Activated CD8-positive, alpha-beta memory T cell treated with anti-CD3 and anti-CD28 coated beads, Interleukin-2, amount 50 U/mL, for 48 hours (primary cell): ENCODE measurements at places on chromosomes 11 and 22.
A peak's percentile ranks its signal among the peaks of the same experiment; 100 is the strongest.

GRCh38 chr22:40919446-40919845 lies 31.7 kb upstream of the RBX1 start:
- DNase-seq, result no peak

- no peak for DNase-seq
Measured at GRCh38 chr22:29633514-29634312, 30.3 kb downstream of the NF2 start.

- DNase-seq, result no peak
Measured at GRCh38 chr11:32108576-32108975, 17.7 kb downstream of the RCN1 start.

DNA sequence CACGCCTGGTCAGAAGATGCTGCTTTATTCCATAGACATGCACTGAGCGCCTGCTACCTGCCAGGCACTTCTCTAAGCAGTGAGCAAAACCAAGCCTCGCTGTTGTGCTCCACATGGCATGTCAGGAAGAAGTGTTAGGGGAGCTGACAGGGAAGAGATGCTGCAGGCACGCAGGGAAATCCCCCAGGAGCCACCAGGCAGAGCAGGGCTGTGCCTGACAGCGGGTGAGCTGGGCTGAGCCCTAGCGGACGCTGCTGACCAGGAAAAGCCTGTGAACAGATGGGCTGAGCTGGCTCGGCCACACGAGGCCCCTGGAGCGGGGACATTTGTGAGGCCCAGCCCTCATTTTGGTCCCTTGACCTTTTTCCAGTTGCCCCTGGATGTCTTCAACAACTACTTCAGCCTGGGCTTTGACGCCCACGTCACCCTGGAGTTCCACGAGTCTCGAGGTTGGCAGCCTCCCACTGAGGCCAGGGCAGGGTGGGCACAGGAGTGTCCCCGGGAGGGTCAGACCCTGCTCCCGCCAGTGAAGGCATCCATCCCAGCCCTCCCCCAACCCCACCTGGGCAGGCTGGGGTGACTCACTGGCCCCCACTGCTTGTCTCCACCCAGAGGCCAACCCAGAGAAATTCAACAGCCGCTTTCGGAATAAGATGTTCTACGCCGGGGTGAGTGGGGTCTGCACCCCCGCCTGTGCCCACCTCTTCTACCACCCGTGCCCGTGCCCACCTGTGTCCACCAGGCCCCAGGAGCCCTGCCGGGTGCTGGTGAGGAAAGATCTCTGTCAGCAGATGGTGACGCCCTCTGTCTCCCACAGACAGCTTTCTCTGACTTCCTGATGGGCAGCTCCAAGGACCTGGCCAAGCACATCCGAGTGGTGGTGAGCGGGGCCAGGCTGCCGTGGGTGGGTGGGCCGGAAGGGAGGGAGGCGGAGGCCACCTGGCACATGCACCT lies 7.4 kb upstream of the MDK start:
- no peak for DNase-seq

GRCh38 chr22:24230911-24231656 lies 13.8 kb downstream of the GGT5 start:
- peak; percentile 89 for DNase-seq

GRCh38 chr11:2314136-2314524 lies 12.3 kb downstream of the TSPAN32 start:
- DNase-seq, result peak; percentile 46

DNA sequence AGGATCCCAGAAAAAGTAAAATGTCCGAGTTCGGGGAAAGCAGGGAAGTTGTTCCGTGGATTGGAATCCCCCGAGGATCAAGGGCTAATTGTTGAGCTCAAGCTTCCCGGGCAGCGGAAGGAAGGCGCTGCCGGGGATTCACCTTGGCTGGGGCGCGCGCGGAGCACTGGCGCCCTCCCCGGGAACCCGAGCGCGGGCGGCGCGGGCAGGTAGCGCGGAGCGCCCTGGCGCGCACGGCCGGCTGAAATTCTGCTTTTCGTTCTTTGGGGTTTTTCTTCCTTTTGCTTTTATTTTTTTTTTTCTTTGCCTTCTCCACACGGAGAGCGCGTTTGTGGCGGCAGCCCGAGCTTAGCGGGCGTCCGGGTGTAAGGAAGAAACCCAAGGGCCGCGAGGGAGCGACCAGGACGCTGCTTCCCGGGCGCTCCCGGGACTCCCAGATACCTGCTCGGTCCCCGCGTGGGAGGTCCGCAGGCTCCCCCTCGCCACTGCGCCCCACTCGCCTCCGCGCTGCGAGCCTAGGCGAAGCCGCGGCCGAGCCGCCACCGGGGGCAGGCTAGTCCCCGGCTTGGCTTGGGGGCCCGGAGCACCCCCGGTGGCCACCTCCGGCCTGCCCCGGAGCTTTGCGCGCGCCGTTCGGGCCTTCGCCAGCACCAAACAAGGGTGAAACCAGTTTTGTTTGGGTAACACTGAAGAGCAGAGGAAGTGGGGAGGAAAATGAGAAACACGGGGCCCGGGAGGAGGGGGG lies 4.8 kb upstream of the IGF2 start:
- no peak for DNase-seq

GRCh38 chr22:25774575-25775026 lies 32.6 kb downstream of the MYO18B start:
- no peak for DNase-seq

DNA sequence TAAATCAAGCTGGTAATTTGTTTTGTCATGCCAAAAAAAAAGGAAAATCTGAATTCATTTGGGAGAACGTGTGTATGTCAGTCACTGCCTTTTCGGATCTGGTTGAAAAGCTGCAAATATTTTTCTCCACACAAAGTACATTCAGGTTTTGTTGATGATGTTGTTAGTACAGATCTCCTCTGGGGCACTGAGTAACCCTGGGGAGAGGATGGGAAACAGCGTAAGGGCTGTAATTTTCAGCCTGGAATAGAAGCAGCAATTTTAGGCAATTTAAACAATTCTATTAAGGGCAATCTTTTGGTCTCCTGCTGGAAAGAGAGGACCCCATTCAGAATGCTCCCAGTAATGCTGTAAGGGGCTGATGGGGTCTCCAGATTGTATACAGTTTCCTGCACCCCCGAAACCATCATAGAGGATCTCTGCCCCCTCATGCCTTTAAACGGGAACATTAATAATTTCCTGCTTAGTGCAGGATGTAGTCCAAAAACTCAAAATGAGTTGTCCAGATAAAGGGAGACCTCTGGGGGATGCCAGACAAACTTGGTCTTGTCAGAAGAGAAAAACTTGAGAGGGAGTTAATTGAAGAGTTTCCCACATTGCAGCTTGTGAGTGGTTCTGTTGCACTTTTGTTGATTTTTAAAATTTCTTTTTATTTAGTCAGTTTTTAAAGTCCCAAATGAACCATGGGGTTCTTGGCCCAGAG lies 132.3 kb downstream of the COMMD9 start:
- no peak for DNase-seq

DNA sequence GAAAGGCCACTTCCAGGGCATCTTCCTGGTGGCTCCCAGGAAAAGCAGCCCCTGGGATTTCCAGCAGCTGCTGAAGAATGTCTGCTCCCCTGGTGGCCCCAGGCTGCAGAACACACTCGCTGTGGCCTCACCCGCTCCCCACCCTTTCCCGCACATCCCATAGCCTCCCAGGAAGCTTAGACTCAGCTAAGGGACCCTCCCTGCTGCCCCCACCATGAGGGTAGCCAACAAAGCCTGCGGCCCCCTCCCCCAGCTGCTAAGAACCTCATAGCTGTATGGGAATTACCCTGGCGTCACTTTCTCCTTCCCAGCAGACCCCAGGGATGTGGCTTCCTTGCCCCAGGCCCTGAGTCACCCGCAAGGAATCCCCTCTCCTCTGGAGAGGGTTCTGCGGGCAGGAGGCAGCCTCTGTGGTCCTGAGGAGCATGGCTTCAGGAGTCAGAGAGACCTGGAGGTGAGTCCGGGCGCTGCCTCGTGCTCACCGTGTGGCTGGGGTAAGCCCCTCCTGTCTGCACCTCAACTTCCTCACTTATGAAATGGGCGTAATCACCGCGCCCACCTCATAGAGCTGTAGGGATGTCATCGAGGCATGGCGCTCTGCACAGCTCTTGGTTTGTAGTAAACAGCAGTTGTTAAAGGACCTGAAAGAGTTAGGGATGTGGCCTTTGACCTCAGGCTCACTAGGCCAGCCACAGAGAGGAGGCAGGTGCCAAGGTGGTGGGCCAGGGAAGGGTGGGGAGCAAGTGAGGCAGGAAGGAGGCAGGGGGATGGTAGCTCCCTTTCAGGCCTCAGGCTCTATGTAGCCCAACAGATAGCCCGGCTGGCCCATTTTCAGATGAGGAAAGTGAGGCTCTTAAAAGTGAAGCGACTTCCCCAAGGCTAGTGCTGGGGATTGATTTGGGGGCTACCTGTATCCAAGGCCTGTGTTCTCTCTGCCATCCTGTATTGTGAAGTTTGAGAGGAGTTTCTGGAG lies 71.2 kb downstream of the LRRC32 start:
- no peak for DNase-seq

- DNase-seq, result no peak
Measured at GRCh38 chr11:92765082-92765840, 204.2 kb upstream of the MTNR1B start.

DNA sequence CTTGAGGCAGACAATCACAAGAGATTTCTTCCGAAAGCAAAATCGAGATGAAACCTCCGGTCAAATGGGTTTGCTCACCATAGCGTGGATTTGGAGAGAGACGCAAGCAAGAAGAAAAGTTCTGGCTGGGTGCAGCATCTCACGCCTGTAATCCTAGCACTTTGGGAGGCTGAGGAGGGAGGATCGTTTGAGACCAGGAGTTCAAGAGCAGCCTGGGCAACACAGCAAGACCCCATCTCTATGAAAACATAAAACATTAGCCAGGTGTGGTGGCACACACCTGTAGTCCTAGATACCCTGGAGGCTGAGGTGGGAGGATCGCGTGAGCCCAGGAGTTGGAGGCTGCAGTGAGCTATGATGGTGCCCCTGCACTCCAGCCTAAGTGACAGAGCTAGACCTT lies 24.4 kb downstream of the MN1 start:
- no peak for DNase-seq

DNA sequence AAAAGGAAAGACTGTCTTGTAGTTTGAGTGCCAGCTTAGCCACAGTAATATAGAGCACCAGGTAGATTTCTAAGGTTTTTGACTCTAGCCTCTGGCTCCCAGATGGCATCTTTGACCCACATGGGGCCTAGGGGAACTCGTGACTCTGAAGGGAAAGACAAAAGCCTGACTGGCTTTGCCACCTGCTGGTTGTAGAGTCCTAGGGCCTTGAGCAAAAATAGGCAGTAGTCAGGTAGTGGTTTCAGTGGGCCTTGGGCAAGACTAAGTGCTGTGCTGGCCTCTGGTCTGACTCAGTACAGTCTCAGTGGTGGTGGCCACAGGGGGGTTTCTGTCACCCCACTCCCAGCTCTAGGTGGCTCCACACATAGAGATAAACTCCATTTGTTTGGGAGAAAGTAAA lies 349.4 kb downstream of the FAM181B start:
- DNase-seq, result no peak

GRCh38 chr22:38471237-38471636 lies 3.3 kb downstream of the KDELR3 start:
- DNase-seq, result no peak

DNA sequence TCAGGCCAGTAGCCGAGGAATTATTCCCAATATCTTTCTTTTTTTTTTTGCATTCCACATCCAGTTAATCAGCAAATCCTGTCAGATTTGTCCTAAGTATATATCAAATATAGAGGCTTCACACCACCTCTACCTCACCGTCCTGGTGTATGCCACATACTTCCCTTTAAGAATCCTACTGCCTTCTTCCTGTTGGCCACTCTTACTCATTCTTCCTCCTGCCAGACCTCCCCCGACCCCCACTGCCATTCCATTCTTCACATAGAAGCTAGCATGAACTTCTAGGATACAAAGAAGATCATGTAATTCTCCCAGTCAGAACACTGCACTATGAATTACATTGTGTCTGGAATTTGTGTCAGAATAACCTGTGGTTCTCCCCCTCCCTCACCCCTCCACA lies 89.5 kb downstream of the TRIM44 start:
- no peak for DNase-seq

GRCh38 chr22:32073823-32074380 lies 30.8 kb downstream of the SLC5A1 start:
- no peak for DNase-seq

DNA sequence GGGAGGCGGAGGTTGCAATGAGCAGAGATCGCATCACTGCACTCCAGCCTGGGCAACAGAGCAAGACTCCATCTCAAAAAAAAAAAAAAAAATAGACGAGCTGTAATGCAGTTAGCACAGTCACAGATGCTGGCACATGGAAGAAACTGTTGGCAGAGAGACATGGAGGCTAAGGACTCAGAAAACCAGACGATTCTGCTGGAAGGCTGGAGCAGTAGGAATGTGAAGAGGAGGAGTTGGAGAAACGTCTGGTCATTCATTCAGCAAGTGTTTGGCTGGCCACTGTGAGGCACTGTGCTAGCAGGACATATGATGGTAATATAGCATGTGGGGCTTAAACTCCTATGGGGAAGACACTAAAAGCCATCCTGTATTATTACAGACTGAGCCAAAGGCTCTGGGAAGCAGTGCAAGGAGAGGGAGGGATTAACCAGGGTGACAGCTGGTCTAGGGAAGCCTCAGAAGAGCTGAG lies 5.0 kb downstream of the UQCR10 start:
- no peak for DNase-seq

- no peak for DNase-seq
Measured at GRCh38 chr11:71255800-71256479, 3.6 kb upstream of the SHANK2 start.

DNA sequence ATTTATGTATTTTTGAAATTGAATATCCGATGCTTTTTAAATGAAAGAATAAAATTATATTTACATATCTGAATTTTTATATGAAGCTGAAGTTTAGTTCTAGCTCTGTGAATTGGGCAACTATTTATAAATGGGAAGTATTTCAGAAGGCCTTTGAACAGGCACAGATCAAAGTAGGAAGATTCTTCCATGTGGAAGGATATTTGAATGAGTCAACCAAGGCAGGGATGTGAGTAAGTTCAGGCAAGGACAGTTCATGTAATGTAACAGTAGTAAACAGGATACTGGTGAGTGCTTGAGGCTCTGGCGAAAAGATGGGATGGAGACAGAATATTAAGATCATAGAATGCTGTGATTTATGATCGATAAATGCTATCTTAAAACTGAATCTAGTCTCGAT lies 417.8 kb upstream of the CCDC179 start:
- DNase-seq, result no peak

GRCh38 chr11:80819271-80819670 lies 1378.4 kb upstream of the TENM4 start:
- no peak for DNase-seq

DNA sequence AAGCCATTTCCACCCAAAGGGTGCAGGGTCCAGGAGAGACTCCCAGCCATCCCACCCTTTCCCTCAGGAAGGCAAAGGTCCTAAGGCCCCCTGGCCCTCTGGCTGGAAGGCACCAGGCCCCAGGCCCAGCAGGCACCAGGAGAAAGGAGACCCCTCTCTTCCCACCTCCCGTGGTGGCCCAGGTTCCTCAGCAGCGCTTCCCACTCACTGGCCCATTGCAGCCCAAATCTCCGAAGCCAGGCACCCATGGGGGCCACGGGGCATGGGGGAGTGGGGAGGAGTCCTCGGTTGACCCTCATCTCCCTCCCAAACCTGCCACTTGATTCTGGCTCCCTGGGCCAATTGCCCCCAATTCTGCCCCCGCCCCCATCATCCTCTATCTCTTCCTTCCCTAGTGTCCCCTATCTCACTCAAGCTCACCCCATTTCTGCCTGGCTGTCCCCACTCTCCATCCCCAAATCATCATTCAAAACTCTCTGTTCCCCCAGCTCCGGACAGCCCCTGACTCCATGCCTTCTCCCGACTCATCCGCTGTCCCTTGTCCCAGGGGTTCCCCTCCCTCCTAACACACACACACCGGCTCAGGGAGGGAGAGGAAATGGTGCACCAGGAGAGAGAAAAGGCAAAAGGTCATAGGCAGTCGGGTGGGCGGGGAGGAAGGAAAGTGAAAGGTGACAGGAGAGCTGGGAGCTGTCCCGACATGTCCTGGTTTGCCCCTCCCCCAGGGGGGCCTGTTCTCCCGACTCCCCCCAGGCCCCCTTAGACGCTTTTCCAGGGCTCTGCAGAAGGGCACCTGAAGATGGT lies 1.2 kb downstream of the LIF start:
- no peak for DNase-seq
